ENCODE measurements at places on chromosomes 6 and 20.

DNA sequence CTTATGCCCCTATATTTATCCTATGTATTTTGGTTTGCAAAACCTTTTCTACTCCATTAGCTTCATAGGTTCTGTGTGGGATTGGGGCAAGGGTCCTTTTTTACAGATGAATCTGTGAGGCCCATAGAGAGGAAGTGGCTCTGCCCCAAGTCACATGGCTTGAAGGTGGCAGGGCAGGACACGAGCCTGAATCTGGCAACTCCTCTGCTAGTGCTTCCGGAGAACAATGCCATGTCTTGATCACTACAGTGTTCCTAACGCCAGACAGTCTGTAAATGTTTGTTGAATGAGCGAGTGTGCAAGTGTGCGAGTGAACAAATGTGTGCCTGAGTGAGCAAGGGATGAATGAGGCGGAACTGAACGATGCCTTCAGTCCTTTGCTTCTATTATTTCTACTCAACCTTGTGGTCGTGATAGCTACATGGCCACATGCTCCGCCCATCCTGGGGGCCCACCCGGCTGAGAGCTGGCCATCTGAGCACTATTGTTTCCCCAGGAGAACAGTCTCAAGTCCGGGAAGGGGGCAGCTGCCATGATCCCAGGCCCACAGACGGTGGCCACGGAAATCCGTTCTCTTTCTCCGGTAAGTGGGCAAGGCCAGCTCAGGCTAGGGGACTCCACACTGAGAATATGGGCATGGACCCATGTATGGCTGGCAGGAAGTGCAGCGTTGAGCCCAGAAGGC lies 17.8 kb upstream of the AAR2 start:
- no peak for DNase-seq

DNA sequence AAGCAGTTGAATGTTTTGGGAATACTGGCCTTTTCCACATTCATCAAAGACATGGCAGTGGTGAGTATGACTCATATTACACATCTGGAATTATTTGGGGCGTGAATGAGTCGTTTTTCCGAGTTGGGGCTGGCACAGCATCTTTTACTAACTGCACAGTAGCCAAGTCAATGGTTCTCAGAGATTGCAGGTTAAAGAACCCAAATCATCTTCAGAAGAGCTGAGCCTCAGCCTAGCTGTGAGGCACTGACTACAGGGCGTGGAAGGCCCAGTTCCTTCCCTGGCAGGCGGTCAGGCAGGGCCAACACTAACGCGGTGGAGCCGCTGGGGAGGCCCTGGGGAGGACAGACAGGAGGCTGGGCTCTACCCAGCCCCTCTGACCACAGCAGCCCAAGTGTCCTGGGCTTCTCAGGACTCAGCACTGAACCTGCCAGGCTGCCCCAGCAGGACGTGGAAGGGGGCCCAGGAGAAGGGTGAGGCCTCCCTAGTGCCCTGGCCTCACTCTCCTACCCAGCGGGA lies 20.1 kb upstream of the HELZ2 start:
- DNase-seq = no peak

GRCh38 chr6:125636671-125637070 lies 112.8 kb upstream of the HEY2 start:
- DNase-seq = no peak

DNA sequence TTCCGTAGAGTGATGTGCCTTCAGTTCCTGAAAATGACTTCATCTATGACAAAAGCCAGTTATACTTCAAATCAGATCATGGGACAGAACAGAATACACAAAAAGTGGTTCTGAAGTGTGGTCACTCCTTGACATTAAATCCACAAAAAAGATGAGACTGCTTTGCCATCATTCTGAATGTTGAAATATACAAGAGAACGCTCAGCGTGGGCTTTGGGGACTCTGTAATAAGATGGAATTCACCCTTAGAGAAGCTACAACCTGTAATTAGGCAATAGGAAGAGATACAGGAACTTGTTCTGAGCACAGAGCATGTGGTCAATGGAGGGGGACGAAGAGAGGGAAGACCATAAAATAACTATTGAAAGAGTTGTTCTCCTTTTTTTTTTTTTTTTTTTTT lies 184.3 kb downstream of the CARMIL1 start:
- no peak for DNase-seq

DNA sequence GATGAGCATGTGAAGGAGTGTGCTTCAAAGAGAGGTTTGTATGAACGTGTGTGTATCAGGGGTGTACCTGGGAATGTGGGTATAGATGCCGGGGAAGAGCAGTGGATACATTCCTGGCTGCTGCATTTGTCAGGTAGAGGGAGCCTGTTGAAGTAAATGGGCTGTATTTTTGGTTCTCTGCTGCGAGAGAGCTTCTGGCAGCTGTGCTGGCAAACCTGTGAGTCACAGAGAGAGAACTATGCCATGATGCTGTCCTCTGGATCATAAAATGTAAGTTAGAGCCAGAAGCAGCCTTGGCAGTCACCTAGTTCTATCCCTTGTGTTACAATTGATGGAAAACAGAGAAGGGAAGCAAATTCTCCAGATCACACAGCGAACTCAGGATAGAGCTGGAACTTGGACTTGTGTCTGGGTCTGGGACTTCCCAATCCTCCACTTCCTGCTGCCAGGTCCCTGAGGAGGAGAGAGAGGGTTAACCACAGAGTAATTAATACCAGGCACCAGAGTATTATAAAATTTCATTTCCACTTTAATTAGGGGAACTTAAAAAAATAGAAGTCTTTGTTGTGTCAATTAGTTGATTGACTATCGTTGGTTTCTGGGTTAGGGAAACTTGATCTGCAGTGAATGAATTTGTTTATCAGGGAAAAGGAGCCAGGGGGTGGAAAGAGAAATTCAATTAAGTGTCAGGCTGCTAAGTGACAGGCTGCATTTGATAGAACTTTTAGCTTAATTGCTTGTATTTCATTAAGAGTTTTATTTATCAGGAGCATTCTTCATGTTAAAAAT lies 41.1 kb upstream of the GTSF1L start:
- no peak for DNase-seq

DNA sequence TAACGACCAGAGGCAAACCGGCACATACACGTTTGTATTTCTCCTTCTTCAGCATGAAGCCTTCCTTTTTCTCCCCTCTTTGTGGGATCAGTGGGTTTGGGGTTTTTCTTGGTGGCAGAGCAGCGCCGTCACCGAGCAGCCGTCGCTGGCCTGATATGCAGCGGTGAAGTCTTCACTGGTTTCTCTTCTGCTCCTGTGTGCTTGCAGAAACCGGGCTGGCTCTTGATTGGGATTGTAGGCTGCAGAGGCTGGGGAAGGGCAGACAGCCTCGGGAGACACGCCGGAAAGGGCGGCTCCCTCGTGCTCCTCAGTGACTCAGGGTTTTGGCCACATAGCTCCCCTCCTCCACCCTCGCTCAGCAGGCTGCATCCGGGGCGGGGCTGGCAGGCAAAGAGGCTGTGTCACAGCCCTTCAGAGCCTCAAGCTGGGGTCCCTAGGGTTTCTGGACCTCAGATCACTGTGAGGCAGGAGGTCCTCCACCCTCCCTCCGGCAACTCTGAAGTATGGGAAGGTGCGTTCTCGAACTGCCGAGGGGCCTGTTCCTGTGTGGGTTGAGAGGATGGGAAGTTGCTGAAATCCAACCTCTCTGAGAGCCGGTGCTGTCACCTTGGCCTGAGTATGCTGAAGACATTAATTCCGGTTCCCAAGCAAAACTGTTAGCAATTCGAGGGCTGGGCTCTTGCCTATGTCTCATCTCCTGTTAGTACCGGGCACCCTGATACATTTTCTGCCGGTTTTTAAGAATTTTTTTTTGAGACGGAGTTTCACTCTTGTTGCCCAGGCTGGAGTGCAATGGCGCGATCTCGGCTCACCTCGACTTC lies 24.2 kb downstream of the NQO2 start:
- DNase-seq = peak; percentile 75

- no peak for DNase-seq
Measured at GRCh38 chr20:60066438-60066823, 108.2 kb downstream of the CDH26 start.

DNA sequence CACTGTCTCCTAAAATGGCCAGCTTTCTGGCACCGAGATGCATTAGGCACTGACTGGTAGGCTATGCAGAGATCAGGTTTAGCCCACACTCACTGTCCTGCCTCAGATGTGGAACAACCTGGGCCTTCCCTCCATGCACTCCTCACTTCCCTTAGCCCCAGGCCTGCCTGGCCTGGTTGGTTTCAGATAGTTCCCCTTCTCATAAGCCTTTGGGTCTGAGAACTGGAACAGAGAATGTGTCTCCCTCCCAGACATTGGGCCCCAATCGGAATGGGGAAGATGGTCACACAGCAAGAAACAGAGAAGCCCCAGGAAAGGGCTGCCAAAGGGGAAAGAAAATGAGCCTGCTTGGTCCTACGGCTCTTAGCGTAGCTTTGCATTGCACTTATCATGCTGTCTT lies 762.1 kb upstream of the CHD6 start:
- DNase-seq = no peak

- DNase-seq = no peak
Measured at GRCh38 chr6:48184648-48185047, 73.7 kb upstream of the PTCHD4 start.

- DNase-seq = no peak
Measured at GRCh38 chr20:42795111-42795695, 394.5 kb downstream of the PTPRT start.

- DNase-seq = no peak
Measured at GRCh38 chr6:157978021-157978783, 3.5 kb upstream of the SYNJ2 start.

DNA sequence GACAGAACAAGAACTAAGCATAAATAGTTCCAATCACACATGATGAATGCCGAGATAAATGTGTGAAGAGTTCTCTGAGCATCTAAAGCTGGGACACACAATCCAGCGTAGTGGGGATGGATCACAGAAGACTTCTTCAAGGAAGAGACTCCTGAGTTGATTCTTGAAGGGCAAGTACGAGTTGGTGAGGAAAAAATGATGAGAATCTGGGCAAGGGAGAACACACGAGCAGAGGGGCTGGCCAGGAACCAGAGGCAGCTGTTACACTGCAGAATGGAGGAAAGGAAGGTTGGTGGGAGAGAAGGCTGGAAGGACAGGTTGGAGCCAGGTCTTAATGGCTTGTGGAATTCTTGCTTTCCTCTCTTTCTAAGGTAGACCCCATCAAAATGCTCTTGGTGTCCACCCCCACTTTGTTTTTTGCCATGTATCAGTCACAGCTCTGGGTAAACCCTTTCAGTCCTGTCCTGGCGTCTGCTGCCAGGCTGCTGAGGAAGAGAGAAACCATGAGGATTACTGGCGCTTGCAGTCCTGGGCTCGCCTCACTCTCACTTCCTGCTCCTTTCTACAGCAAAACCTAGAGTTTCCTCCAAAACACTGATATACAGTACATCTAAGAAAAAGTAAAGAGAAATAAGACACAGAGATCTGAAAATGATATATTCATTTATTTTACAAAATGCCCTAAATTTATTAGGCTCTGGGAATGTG lies 127.6 kb upstream of the FAM184A start:
- DNase-seq = no peak

All from T-helper 1 cell (primary cell).